ENCODE measurements at places on chromosomes 3 and 15. TPM values are rescaled to one million over a fixed set of nuclear protein-coding genes. Genes with fewer than 3 reads are reported as not detected.

- DNase-seq = no peak
Observed at GRCh38 chr3:188095431-188095830, 58.5 kb upstream of the LPP start.

GRCh38 chr3:48546203-48546829 is 10.3 kb downstream of the PFKFB4 start:
- DNase-seq = no peak

The ASB14 gene
- not detected for total RNA-seq

The SLC28A1 gene
- not detected for total RNA-seq

The CEP152 gene
- total RNA-seq = 12.4 TPM

The PLOD2 gene
- total RNA-seq = 197 TPM

The PRICKLE2 gene
- 12.1 TPM for total RNA-seq

- no peak for DNase-seq
Observed at GRCh38 chr3:151879679-151880415, 6.4 kb downstream of the SUCNR1 start.

- peak; percentile 74 for DNase-seq
Observed at GRCh38 chr15:34122771-34123183, 20.9 kb downstream of the PGBD4 start.

DNA sequence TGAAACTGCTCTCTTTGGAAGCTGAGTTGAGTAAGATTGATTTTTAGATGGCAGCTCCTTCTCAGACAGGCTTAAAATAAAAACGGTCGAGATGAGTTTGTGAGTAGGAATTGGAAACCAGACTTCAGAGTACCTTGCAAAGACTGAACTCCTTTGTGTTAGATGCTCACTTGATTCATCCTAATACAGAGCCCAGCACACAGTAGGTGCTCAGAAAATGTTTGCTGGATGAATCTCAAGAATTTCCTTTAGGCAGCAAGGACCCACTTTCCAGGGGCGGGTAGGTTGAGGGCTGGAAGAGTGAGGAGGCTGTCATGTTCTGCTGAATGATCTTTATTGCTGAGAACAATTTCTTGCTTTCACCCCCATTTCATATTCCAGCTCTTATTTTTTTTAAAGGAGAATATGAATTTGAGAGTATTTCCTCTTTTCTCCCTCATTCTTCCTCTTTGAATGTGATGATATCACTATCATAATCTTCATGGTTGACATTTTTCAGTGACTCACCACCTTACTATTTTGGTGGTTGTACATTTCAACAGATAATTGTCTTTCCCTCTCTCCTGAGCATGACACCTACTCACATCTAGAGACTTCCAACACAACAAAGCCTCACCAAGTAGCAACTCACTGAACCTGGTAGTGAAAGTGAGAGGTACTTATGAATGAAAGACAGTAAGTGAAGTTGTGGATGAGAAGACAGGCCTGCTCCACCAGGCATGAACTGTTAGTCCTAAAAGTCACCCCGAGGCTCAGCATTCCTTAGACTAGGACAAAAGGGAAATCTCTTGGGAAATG is 113.3 kb downstream of the PDCD6IP start:
- peak; percentile 82 for DNase-seq

DNA sequence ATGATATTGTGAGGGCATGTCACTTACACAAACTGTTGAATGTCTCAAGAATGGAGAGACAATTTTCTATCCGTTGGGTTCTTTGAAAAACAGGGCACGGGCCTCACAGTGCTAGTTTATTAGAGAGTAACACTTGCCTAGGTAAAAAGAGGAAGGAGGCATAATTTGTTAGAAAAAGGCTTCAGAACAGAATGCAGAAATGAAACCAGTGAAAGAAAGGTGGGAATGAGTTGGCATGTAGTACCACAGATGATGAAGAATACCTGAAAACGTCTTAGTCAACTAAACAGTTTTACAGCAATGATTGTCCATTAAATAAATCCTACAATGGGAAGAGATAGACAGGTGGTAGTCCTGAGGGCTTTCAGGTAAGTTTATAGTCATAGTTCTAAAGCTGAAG is 1399.7 kb upstream of the CADM2 start:
- no peak for DNase-seq

- no peak for DNase-seq
Observed at GRCh38 chr3:12751571-12751970, 7.5 kb downstream of the TMEM40 start.

DNA sequence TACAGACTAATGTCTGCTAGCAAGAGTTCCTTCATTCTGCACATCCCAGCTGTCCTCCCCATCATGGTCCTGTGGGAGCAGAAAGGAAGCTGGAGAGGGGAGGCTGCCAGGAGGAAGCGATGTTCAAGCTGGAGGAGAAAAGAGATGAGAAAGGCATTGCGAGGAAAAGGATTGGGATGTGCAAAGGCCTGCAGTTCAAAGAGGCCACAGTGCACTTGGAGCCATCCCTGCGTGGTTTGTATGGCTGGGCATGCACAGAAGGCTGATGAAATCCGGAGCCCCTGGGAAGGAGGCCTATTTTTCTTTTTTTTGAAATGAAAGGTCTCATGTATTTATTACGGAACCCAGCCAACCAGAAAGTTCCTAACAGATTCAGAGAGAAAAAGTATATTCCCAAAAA is 22.8 kb downstream of the AMOTL2 start:
- DNase-seq = no peak
